ENCODE measurements at places on chromosomes 12 and 14.

- H3K4me1 ChIP-seq: peaks cover 19% of the 10 kb centered on the region
- DNase-seq: no peak
These were observed 7.5 kb downstream of the HOXC10 start for GRCh38 chr12:53992377-53992889.

- no peak overlapping the region for H3K27ac ChIP-seq
- H3K36me3 ChIP-seq: no peaks in the 10 kb centered on the region
- DNase-seq: no peak
- H3K27me3 ChIP-seq: no peaks in the 10 kb centered on the region
These were observed 471.8 kb upstream of the FLRT2 start for GRCh38 chr14:85058150-85058549.

DNA sequence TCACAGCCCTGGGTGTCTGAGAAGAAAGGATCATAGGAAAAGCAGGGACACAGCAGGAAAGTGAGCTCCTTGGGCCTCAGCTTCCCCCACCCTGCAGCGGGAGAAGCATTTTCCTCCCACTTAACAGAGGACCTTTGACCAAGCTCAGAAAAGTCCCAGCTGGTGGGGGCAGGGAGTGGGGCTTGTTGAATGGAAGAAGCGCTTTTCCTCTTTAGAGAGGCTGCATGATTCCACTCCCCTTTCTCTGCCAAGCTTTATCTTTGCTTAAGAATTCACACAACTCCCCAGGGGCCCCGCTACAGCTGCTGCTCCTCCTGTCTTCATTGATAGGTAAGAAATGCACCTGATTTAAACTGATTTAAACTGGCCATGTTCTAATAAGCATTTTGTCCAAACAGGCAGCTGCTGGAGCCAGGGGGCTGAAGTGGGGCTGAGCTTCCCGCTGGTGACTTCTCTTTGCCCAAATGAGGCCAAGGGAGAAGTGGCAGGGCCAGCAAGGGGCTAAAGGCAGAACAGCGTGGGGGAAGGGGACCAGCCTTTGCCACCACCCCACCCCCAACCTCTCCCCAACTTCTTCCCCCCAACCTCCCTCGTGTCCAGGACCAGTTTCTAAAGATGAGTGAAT lies 1.7 kb upstream of the PAPLN start:
- H3K4me1 ChIP-seq: peaks cover 32% of the 10 kb centered on the region
- H3K36me3 ChIP-seq: no peaks in the 10 kb centered on the region
- H3K27me3 ChIP-seq: no peaks in the 10 kb centered on the region
- H3K27ac ChIP-seq: no peak overlapping the region
- no peak overlapping the region for H3K4me3 ChIP-seq

- no peak overlapping the region for H3K4me3 ChIP-seq
- no peaks in the 10 kb centered on the region for H3K36me3 ChIP-seq
- no peak overlapping the region for H3K27ac ChIP-seq
- DNase-seq: no peak
- peaks cover 6% of the 10 kb centered on the region for H3K4me1 ChIP-seq
These were observed 79.3 kb downstream of the NTF3 start for GRCh38 chr12:5511256-5511643.
